ENCODE measurements at places on chromosomes 12 and 14. TPM values are rescaled to one million over a fixed set of nuclear protein-coding genes. Genes with fewer than 3 reads are reported as not detected.

Gene KRT82
- not detected for total RNA-seq

Gene TOMM20L
- total RNA-seq = not detected

Gene PPHLN1
- 50.3 TPM for total RNA-seq

Gene DDX24
- total RNA-seq = 89.6 TPM

Gene TEX22
- 1.1 TPM for total RNA-seq

Gene ASPG
- total RNA-seq = 1.2 TPM

Gene BAG5
- 39.9 TPM for total RNA-seq

Gene GSG1
- 0.46 TPM for total RNA-seq

Gene SCNN1A
- total RNA-seq = 2.2 TPM

GRCh38 chr12:28027328-28027727 is 54.8 kb upstream of the PTHLH start:
- no peak for DNase-seq

DNA sequence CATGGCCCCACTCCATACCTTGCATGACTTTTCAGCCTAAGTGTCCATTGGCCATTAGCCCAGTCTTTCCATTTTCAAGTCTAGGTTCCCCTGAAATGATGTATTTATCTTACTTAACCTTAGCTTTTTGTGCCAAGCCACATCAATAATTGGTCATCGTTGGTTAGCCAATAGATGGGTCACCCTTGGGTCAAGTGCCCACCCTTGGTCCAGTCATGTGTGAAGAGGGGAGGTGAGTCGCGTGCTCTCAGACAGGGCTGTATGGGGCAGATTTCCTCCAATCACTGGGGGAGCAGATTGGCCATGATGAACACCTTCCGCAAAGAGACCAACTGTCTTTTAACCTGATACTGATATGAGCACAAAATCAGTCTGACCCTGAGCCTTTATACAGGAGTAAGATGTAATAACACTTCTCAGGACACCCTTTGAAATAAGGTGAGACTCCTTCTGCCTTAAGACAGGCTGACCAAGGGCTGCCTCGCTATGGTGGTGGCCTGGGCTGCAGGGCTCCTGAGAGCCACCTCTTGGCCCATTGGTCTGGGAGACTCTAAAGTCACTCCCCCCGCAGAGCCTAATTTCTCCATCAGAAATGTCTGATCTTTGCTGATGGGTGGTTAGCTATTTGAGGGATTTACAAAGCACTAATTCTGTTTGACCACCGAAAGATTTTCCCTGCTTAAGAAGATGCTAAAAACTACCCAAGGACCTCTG is 143.2 kb downstream of the ZFP36L1 start:
- no peak for DNase-seq

DNA sequence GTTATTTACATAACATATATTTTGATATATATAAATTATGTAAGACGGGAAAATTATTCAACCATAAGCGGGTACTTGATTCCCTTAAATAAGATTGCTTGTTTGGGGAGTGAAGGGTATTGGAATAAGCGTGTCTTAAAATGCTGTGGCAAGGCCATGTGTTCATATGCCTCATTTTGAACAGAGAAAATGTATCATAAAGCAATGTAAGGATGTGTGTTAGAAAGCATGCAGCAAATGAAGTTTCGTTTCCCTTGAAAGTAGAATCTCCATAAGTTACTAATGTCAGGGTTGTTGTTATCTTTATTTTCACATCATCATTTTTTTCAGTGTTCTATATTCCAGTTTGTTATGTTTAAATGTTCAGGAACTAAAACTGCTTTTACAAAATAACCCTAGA is 465.6 kb downstream of the FOXG1 start:
- no peak for DNase-seq

- peak; percentile 9 for DNase-seq
These were observed 136.1 kb downstream of the FGD4 start for GRCh38 chr12:32535288-32535999.

GRCh38 chr12:27871946-27872345 is 91.9 kb upstream of the MANSC4 start:
- no peak for DNase-seq

DNA sequence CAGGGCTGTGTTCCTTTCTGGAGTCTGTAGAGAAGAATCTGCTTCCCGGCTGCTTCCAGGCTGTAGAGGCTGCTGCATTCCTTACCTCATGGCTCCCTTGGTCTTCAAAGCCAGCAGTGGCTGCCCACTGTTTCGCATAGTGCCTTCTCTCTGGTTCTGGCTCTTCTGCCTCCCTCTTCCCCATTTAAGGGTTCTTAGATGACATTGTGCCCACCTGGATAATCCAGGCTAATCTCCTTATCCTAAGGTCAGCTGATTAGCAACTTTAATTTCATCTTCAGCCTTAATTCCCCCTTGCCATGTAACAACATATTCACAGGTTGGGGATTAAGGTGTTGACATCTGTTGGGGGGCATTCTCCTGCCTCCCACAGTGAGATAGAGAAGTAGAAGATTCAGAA is 208.6 kb upstream of the TMTC1 start:
- no peak for DNase-seq

GRCh38 chr12:127942981-127943380 is 324.0 kb upstream of the TMEM132C start:
- DNase-seq = no peak

DNA sequence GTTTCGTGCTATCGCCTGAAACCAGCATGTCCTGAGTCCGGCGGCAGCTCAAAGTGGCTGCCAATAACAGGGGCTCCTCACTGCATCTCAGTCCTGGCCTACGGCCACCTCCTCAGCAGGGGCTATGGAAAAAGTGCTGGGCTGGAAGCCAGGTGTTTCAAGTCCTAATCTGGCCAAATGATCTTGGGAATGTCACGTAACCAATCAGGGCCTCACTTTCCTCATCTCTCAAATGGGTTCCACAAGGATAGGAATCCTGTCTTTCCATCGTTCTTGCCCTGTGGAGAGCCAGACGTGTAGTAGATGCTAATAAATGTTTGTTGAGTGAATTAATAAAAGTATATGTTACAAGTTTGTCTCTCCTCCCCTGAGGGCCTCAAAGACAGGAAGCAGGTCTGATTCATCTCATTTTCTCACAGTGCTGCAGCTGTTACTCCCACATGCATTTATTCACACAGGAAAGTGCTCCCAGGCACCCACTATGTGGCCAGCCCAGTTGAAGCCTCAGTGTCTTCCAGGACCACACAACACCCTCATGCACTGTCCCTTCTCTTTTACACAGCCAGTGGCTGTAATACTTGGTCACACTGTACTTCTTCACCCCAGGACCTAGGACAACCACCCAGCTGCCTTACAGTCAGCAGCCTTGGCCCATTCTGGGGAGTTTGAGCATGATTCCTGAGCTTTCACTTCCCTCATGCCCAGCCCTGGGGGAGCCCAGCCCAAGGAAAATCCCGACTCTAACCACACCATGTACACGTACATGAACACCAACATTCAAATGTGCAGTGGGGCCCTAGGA is 5.0 kb downstream of the CMKLR1 start:
- DNase-seq = no peak

GRCh38 chr14:52063052-52063462 is 5.8 kb downstream of the NID2 start:
- no peak for DNase-seq

DNA sequence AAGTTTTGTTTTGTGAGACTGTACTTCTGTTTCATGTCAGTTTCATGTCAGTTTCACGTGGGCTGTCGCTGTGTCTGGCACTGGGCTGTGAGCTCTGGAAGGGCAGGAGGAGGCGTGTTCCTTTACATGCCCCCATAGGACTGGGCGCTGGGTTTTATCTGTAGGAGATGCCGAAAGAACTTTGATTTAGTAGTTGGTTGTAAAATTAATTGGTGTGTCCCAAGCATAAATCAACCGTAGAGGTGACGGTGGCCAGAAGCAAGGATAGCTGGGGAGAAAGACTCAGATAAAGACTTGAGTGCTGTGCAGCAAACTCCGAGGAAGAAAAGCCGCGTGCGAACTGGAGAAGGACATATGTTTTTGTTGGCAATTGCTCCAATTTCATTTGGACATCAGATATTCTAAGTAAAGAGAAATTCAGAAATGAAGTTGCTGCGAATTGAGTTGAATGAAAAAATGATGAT is 182.5 kb downstream of the VRK1 start:
- no peak for DNase-seq

DNA sequence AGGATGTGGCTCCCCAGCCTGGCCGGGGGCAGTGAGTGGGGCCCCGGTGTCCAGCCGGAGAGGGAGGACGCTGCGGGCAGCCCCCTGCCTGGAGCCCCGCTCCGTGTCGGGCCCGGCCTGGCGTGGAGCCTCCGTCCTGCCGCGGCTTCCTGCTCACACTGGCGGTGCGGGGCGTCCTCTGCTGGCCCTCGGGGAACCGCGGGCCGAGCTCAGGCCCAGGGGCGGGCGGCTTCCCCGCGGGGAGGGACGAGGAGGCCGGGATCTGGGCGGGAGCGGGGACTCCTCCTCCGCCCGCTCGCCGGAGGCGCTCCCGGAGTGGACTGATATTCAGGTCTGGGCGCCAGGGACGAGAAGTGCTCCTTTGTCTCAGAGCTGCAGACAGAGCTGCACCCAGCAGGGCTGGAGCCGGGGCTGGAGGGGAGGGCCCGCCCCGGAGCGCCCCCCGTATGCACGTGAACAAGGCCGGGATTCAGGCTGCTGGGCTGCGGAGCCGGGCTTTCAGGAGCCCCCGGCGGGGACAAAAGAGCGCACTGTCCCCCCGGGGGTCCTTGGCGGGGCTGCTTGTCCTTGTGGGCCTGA is 2.2 kb downstream of the MMP17 start:
- peak; percentile 83 for DNase-seq

DNA sequence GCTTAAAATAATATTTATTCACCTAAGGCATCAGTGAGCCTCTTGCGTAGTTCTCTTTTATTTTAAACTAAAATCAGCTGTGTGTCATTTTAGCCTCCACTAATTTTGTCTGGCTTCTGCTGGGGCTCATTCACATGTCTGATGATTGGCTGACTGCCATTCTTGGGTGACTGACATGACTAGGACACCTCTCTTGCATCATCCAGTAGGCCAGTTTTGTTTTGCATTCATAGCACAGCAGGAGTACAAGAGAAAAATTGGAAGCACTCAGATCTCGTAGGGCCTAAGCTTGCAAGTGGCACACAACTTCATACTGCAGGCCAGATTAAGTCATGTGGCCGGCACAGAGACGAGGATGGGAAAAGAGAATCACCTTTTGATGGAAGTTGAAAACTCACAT is 1226.5 kb downstream of the GALC start:
- DNase-seq = no peak

GRCh38 chr14:64681796-64682710 is 22.2 kb upstream of the PLEKHG3 start:
- DNase-seq = no peak

- DNase-seq = no peak
These were observed 60.4 kb upstream of the MANSC4 start for GRCh38 chr12:27840229-27840999.

- no peak for DNase-seq
These were observed 424.0 kb upstream of the GARIN6 start for GRCh38 chr12:99223579-99223978.

- DNase-seq = no peak
These were observed 186.6 kb downstream of the CACNA1C start for GRCh38 chr12:2239381-2239871.

- no peak for DNase-seq
These were observed 452.3 kb downstream of the ADAMTS20 start for GRCh38 chr12:43099691-43100163.

Data from endothelial cell (in vitro differentiated cells).